ENCODE measurements at places on chromosomes 2 and 18.
A peak's percentile ranks its signal among the peaks of the same experiment; 100 is the strongest.

DNA sequence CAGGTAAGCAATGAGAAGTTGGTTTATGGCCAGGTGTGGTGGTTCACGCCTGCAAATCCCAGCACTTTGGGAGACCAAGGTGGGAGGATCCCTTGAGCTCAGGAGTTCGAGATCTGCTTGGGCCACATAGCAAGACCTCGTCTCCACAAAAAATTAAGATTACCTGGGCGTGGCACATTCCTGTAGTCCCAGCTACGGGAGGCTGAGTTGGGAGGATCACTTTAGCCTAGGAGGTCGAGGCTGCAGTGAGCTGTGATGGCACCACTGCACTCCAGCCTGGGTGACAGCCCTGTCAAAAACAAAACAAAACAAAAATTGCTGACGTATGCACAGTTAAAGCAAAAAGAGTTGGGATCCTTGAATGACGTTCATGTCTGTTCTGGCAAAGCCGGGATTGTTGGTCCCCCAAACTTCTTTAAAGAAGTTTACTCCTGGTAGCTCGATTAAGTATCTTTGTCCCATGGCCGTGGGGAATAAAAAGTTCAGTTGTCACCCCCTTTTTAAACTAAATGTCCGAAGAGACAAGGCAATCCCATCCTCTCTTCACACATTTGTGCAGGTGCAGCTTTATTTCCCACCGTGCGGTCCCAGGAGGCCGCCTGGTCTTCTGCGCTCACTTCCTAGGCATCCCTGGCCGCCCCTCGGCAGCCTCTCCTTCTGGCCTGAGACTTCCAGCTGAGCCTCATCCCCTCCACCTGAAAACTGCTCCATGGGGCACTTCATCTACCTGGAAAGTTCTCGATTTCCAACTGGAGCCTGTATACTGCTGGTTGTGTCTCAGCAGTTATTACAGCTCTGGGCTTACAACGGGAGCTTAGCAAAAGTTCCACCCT is 762 bp upstream of the SPOPL start:
- H3K27ac ChIP-seq, result peak overlapping the region; percentile 63
- peaks cover 27% of the 10 kb centered on the region for H3K4me1 ChIP-seq
- DNase-seq, result no peak
- H3K4me3 ChIP-seq, result peak overlapping the region; percentile 100
- no peaks in the 10 kb centered on the region for H3K27me3 ChIP-seq

- H3K27me3 ChIP-seq, result peaks cover 33% of the 10 kb centered on the region
- no peaks in the 10 kb centered on the region for H3K36me3 ChIP-seq
- no peaks in the 10 kb centered on the region for H3K4me1 ChIP-seq
- no peak overlapping the region for H3K27ac ChIP-seq
These were observed 118.9 kb downstream of the SPOPL start for GRCh38 chr2:138620431-138620830.

GRCh38 chr2:14903709-14904374 is 271.3 kb downstream of the LRATD1 start:
- H3K36me3 ChIP-seq, result peaks cover 2% of the 10 kb centered on the region
- peaks cover 40% of the 10 kb centered on the region for H3K27me3 ChIP-seq
- no peak overlapping the region for H3K27ac ChIP-seq
- H3K4me3 ChIP-seq, result no peak overlapping the region

- no peak overlapping the region for H3K4me3 ChIP-seq
- no peak for DNase-seq
- no peak overlapping the region for H3K27ac ChIP-seq
- H3K4me1 ChIP-seq, result peaks cover 9% of the 10 kb centered on the region
These were observed 168.7 kb upstream of the MYO3B start for GRCh38 chr2:170009209-170009608.

- no peak overlapping the region for H3K27ac ChIP-seq
- no peaks in the 10 kb centered on the region for H3K4me1 ChIP-seq
- no peak for DNase-seq
- H3K27me3 ChIP-seq, result no peaks in the 10 kb centered on the region
- no peak overlapping the region for H3K4me3 ChIP-seq
These were observed 1329.7 kb upstream of the SLC39A10 start for GRCh38 chr2:194327196-194327888.

- H3K4me3 ChIP-seq, result no peak overlapping the region
- H3K27me3 ChIP-seq, result peaks cover 8% of the 10 kb centered on the region
- H3K4me1 ChIP-seq, result no peaks in the 10 kb centered on the region
- no peak overlapping the region for H3K27ac ChIP-seq
- no peaks in the 10 kb centered on the region for H3K36me3 ChIP-seq
These were observed 462.6 kb downstream of the EPHA4 start for GRCh38 chr2:221109552-221109951.

DNA sequence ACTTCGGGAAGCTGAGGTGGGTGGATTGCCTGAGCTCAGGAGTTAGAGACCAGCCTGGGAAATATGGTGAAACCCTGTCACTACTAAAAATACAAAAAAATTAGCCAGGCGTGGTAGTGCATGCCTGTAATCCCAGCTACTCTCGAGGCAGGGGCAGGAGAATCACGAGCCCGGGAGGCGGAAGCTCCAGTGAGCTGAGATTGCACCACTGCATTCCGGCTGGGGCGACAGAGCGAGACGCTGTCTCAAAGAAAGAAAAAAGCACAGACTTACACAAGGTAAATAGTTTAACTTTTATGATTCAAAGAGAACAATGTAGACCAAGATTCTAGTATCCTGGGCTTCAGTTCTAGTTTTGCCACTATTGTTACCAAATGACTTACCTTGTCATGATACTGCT is 37.4 kb downstream of the NCKAP1 start:
- H3K4me1 ChIP-seq, result peaks cover 5% of the 10 kb centered on the region
- peaks cover 4% of the 10 kb centered on the region for H3K36me3 ChIP-seq
- DNase-seq, result no peak
- H3K27me3 ChIP-seq, result no peaks in the 10 kb centered on the region
- H3K27ac ChIP-seq, result peak overlapping the region; percentile 60

GRCh38 chr2:15816226-15816625 is 124.1 kb upstream of the MYCN start:
- no peak overlapping the region for H3K27ac ChIP-seq
- no peaks in the 10 kb centered on the region for H3K4me1 ChIP-seq
- peaks cover 44% of the 10 kb centered on the region for H3K27me3 ChIP-seq
- no peak overlapping the region for H3K4me3 ChIP-seq
